Mesothelial cell of epicardium (in vitro differentiated cells): ENCODE measurements at places on chromosomes 2 and 18. TPM values are rescaled to one million over a fixed set of nuclear protein-coding genes. Genes with fewer than 3 reads are reported as not detected.

GRCh38 chr2:100733391-100734187 lies 86.3 kb upstream of the NPAS2 start:
- H3K4me3 ChIP-seq = no peak overlapping the region
- no peaks in the 10 kb centered on the region for H3K36me3 ChIP-seq
- no peaks in the 10 kb centered on the region for H3K4me1 ChIP-seq
- no peak overlapping the region for H3K27ac ChIP-seq
- peaks cover 9% of the 10 kb centered on the region for H3K27me3 ChIP-seq
- DNase-seq = no peak

DNA sequence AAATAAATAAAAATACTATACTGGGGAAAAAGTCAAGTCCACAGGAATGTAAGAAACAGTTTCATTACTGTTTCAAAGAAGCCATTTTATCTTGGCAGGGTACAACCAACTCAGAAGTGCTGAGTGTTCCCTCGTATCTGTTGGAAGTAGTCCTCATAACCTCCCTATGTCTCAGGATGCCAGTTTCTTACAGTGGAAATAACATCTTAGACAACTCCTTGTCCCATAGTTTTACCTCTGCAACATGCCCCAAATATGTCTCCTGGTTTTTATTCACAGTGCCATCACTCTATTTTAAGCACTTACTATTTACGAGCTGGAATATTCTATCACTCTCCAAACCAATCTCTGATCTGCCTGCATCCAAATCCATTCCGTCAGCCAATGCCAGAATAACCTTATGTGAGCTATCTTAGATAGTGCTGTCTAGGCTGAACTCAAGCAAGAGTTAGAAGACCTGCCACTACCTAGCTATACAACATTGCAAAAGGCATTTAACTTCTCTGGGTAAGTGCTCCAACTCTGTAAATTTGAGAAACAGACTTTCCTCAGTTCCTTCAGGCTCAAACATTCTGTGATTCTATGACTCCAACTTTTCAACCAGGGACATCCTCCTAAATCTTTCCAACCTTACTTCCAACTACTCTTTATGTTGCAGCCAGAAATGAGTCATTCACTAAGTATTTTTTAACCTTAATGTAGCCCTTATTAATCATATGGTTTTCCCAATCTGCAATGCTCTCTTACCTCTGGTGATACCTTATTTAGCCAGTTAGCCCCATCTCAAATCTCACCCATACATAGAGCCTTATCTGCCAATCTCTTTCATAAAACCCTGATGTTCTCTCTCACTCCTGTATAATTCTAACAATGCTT lies 66.7 kb downstream of the RTN4 start:
- DNase-seq = no peak
- H3K4me3 ChIP-seq = no peak overlapping the region
- H3K27me3 ChIP-seq = no peaks in the 10 kb centered on the region
- peak overlapping the region; percentile 26 for H3K27ac ChIP-seq
- peaks cover 20% of the 10 kb centered on the region for H3K4me1 ChIP-seq

Gene TUBB8B
- 0.31 to 0.32 TPM in 2 of 3 replicates, not detected in the other for total RNA-seq

Gene USP37
- total RNA-seq = 17.8 to 20.0 TPM (median 19.4 TPM) in 3 replicates

DNA sequence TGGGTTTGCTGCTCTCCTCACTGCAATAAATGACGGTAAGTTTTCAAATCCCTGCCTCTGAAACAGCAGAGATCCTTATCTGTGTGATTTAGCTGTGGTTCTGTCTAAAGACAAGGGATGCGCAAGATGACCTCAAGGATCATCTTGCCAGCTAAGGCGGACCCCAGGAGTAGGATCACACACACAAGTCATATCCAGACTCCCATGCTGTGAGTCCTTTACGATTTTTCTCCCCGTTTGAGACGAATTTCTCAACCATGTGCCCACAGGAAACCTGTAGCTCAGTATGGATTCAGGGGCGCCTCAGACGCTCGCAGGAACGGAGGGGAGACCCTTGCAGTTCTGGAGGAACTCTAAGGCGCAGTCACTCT lies 11.1 kb upstream of the DCTN1 start:
- peaks cover 6% of the 10 kb centered on the region for H3K4me1 ChIP-seq
- DNase-seq = no peak
- H3K27ac ChIP-seq = peak overlapping the region; percentile 95
- no peaks in the 10 kb centered on the region for H3K36me3 ChIP-seq
- H3K4me3 ChIP-seq = peak overlapping the region; percentile 95

DNA sequence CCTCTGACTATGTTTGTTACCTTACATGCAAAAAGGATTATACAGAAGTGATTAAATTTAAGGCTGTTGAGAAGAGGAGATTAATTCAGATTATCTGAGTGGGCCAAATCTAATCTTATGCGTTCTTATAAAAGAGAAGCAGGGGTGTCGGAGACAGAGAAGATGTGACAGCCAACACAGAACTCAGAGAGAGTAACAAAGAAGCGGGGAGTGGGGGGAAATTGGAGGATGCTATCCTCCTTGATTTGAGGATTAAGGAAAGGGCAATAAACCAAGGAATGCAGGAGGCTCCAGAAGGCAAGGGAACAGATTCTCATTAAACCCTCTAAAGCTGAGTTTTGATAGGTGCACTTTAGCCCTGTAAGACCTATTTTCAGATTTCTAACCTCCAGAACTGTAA lies 291.3 kb upstream of the REG3G start:
- no peak overlapping the region for H3K4me3 ChIP-seq
- DNase-seq = no peak
- H3K27ac ChIP-seq = no peak overlapping the region
- no peaks in the 10 kb centered on the region for H3K36me3 ChIP-seq
- H3K27me3 ChIP-seq = no peaks in the 10 kb centered on the region

GRCh38 chr2:127897531-127898211 lies 11.9 kb upstream of the AMMECR1L start:
- no peaks in the 10 kb centered on the region for H3K27me3 ChIP-seq
- no peak overlapping the region for H3K27ac ChIP-seq
- H3K4me3 ChIP-seq = no peak overlapping the region

Gene MBD1
- total RNA-seq = 87.2 to 93.0 TPM (median 88.2 TPM) in 3 replicates

DNA sequence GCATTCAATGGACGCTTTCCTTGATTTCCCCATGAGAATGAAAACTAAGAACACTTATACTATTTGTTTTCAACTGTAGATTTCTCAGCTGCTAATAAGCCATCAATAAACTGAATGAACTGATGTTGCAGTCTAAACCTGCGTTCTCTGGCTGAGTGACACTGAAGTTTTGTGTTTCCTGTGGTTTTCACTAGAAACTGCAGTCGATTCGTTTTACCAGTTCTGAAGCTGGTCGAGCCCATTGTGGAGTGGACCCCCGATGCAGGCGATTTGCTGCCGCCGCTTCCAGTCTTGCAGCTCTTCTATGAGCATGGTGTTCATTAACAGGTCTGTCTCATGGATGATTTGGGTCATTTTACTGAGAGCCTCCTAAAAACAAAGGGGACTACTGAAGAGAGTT lies 50.6 kb upstream of the STAT1 start:
- no peaks in the 10 kb centered on the region for H3K27me3 ChIP-seq
- no peak overlapping the region for H3K4me3 ChIP-seq
- DNase-seq = no peak
- H3K27ac ChIP-seq = no peak overlapping the region

Gene CACNB4
- 3.3 to 4.1 TPM (median 3.5 TPM) in 3 replicates for total RNA-seq
